Hematopoietic multipotent progenitor cell treated with erythropoietin and hydrocortisone succinate and interleukin-3 and kit ligand, for 17 days (in vitro differentiated cells): ENCODE measurements at places on chromosomes 1 and 21.

GRCh38 chr1:34518146-34518699, 236.6 kb upstream of the GJB5 start:
- no peak for DNase-seq

- DNase-seq = no peak
Observed at GRCh38 chr1:232793944-232794343, 11.3 kb upstream of the MAP10 start.

DNA sequence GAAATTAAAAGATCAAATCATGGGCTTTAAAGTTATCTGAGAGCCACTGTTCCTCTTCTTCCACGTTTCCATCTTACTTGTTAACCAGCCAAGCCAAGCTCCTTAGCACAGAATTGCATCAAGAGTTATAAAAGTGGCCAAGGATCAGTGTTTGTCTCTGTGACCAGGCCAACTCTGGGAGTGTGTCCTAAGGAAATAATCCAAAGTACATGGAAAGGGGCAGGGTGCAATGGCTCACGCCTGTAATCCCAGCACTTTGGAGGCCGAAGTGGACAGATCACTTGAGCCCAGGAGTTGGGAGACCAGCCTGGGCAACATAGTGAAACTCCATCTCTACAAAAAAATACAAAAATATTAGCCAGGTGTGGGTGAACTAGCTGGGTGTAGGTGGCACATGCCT, 10.0 kb upstream of the MPZL1 start:
- DNase-seq = no peak

DNA sequence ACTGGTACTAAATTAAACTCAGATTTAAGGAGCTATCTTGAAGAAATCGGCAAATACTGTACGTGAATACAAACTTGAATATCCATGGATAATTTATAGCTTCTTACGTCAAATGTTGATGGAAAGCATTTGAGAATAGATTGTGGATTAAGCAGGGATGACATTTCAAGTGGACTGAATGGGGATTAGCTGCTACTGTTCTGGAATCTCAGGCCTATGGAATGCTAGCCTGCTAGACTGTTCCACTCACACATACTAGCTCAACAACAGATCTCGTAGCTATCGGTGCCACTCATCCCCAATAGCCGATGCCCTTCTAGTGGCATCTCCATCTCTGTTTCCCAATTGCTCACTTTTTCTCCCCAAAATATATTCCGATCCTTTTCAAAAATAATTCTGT, 62.0 kb upstream of the USP25 start:
- no peak for DNase-seq

- DNase-seq = no peak
Observed at GRCh38 chr1:80023358-80023757, 1016.8 kb upstream of the ADGRL4 start.

DNA sequence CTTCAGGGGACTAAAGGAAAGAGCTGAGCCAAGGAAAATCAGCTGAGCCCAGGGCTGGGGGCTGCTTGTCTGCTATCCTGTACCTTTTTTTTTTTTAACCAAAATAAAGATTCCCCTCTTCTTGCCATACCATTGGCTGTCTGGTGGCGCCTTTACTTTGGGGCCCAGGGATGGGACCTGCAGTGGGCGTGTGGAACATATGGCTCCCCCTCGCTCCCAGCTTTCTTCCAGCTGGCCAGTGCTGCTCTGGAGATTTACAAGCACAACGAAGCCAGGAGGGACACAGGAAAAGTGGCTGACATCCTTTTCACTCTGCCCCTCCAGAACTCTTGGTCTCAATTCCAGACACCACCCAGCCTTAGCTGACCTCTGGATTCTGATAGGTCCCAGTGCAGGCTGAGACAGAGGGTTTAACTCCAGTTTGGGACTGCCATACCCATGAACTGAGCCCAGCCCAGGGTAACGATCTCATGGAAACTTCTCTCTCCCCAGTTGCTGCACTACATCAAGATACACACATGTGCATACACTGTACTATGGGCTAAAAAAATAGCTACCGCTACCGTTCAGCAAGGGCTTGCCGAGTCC, 5.4 kb upstream of the SFN start:
- no peak for DNase-seq

GRCh38 chr1:200867018-200867811, 5.6 kb upstream of the GPR25 start:
- no peak for DNase-seq

DNA sequence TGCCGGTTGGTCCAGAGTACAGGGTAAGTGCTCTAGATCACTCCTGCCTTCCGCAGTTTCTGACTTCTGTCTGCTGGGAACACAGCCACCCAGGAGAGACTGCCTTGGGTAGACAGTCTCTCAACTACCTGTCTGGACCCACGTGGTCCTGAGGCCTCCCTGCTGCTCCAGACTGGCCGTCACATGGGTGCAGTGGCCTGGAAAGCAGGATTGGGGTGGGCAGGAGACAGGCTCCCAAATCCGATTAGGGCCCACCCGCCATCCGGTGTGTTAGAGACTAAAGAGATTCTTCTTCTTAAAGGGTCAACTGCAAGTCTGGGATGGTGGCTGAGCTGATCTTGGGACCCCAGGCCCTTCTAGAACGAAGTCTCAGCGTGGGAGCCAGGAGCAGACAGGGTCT, 105.5 kb downstream of the EBNA1BP2 start:
- DNase-seq = no peak

- DNase-seq = peak; percentile 43
Observed at GRCh38 chr1:39788758-39789570, at the start of gene BMP8B. BMP8B (minus strand) TSS chr1:39788865; CDS start chr1:39788485, 380 bp downstream.

DNA sequence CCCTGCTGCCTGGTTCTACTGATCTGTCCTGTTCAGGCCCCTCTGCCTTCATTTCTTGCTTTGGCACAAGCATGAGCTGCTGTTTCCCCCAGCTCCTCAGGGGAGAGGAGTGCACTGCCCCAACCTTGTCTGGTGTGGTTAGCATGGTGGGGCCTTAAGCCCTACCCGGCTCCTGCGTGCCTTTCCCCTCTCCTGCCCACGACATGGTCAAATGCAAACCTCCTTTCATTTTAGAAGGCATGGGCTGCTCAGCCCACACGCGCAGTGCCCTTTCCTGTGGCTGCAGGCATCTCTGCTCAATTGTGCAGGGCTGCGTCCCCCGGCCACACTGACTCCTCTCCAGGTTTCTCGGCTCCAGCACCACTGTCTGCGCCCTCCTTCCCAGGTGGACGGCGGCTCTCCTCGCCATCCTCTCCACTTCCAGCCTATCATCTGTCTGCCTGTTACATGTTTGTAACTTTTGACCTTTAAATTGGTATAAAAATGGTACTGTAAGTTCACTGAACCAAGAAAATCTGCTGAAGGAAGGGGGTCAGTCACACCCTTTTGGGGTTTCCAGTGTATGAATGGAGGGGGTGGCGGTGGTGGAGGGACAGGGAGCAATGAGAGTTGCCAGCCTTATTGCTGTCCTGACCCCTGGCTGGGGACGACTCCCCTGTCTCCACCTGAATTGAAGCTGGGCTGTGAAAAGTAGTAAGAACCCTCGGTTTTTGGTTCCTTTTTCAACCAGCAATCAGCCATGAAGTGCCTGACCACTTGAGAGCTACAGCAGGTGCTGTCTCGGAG, 5.1 kb downstream of the PDE9A start:
- no peak for DNase-seq

DNA sequence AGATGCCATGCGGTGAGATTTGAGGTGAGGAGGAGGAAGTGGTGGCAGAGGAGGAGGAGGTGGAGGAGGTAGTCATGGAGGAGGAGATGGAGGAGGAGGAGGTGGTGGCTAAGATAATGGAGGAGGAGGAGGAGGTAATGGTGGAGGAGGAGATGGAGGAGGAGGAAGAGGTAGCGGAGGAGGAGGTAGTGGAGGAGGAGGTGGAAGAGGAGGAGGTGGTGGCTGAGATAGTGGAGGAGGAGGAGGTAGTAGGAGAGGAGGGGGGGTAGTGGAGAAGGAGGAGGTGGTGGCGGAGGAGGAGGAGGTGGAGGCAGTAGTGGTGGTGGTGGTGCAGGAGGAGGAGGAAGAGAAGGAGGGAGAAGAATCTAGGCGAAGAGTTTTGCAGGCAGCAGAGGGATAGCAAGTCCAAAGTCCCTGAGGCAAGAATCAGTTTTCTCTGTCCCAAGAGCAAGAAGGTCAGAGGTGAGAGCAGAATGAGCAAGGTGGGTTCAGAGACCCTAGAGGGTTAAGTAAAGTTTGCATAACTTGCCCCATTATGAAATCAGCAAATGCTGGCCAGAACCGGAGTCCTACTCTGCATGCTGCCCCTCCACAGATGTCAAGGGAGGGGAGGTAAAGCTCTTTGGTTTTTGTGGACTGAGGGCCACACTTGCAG, 38.9 kb upstream of the GNPAT start:
- DNase-seq = no peak
